Astrocyte of the hippocampus (primary cell): ENCODE measurements at places on chromosomes 13 and 19.

GRCh38 chr19:31257426-31258130 lies 91.7 kb downstream of the TSHZ3 start:
- no peak for DNase-seq

- DNase-seq: no peak
Measured at GRCh38 chr19:49679771-49680413, 2.8 kb downstream of the PRMT1 start.

DNA sequence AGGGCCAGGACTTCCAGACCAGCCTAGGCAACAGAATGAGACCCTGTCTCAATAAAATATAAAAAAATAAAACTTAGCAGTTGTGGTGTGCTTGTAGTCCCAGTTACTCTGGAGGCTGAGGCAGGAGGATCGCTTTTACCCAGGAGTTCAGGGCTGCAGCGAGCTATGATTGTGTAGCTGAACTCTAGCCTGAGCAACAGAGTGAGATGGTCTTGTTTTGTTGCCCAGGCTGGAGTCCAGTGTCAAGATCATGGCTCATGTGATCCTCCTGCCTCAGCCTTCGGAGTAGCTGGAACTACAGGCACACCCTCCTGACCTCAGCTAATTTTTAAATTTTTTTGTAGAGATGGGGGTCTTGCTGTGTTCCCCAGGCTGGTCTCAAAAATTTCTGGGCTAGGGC lies 4.3 kb upstream of the JUNB start:
- DNase-seq: no peak

GRCh38 chr13:77026255-77026860 lies 601 bp downstream of the FBXL3 start:
- DNase-seq: peak; percentile 73

- no peak for DNase-seq
Measured at GRCh38 chr13:51668580-51669195, 84.4 kb downstream of the WDFY2 start.

DNA sequence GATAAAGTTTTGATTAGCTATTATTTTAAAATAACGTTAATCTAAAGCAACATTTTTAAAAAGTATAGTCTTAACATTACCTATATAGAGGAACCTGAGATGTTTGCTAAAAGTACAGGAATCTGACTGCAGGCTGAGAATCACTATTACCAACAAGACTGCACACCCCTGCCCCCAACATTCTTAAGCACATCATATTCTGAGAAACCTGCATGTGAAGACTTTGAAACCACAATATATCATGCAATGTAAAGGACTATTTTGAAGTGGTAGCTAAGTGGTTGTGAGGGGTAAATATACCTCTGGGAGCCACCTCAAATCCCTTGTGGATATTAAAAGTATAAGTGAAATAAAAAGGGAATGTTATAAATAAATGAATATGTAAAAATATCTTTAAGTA lies 119.0 kb upstream of the KLF12 start:
- DNase-seq: no peak

- DNase-seq: peak; percentile 84
Measured at GRCh38 chr19:46296722-46297461, at the start of gene HIF3A. Gene HIF3A (plus strand): TSS chr19:46297042. CDS start chr19:46297077, 35 bp downstream.

GRCh38 chr19:49515767-49516166 lies 3.3 kb downstream of the FCGRT start:
- no peak for DNase-seq

DNA sequence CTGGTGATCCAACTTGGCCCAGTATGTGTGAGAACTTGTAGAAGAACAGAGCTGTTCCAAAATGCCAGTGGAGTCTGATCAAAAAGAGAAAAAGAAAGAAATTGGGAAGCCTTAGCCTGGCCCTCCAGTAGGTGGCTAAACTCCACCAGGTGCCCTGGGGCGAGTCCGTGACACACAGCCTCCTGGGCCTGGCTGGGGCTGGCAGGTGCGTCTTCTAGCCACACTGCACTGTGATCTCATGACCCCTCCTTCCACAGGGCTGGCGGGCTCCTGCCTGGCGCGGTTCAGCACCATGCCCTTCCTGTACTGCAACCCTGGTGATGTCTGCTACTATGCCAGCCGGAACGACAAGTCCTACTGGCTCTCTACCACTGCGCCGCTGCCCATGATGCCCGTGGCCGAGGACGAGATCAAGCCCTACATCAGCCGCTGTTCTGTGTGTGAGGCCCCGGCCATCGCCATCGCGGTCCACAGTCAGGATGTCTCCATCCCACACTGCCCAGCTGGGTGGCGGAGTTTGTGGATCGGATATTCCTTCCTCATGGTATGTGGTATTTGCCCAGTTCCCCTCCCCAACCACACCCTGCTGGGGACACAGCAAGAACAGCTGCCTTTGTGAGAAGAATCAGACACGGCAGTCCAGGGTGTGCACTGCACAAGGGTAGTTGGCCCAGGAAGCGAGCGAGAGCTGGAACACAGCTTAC lies 53.7 kb downstream of the RAB20 start:
- no peak for DNase-seq

- peak; percentile 90 for DNase-seq
Measured at GRCh38 chr19:48970923-48971395, 5.8 kb downstream of the FTL start.

GRCh38 chr19:7916103-7916954 lies 1.7 kb downstream of the TGFBR3L start:
- no peak for DNase-seq

DNA sequence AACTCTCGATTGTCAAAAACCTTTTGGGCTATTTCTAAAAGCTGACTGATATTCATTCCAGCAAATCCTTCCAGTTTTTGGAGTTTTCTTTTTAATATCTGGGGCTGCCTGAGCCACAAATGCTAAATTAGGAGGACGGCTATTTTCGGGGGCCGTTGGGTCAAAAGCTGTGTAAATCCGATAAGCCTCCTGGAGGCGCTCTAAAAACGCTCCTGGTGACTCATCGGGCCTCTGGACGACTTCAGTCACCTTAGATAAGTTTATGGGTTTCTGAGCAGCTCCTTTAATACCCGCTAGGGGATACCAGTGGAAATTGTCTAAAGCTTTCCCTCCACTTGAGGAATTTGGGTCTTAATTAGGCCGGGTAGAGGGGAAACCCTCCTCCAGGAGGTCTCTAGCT lies 66.4 kb downstream of the ZNF730 start:
- no peak for DNase-seq

DNA sequence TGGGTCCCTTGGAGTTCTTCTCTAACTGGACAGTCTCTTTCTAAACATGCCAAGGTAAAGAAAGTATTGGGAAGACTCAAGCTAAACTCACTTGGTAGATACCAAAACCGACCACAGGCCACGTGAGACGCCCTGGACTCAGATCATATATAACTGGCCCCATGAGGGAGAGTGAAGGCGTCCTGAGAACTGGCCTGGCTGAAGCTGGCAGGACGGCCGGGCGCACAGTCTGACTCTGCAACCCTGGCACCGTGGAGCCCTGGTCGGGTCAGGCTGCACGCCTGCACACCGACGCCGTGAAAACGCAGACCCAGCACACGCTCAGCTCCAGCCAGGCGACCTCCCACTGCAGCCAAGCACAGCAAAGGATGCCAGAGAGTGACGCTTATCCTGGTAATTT lies 122.5 kb upstream of the SPACA7 start:
- DNase-seq: no peak

DNA sequence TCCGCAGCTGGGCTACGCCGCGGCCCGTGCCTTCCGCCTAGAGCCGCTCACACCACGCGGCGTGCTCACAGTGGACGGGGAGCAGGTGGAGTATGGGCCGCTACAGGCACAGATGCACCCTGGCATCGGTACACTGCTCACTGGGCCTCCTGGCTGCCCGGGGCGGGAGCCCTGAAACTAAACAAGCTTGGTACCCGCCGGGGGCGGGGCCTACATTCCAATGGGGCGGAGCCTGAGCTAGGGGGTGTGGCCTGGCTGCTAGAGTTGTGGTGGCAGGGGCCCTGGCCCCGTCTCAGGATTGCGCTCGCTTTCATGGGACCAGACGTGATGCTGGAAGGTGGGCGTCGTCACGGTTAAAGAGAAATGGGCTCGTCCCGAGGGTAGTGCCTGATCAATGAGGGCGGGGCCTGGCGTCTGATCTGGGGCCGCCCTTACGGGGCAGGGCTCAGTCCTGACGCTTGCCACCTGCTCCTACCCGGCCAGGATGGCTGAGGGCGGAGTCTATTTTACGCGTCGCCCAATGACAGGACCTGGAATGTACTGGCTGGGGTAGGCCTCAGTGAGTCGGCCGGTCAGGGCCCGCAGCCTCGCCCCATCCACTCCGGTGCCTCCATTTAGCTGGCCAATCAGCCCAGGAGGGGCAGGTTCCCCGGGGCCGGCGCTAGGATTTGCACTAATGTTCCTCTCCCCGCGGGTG lies 7.4 kb downstream of the DBP start:
- peak; percentile 71 for DNase-seq

DNA sequence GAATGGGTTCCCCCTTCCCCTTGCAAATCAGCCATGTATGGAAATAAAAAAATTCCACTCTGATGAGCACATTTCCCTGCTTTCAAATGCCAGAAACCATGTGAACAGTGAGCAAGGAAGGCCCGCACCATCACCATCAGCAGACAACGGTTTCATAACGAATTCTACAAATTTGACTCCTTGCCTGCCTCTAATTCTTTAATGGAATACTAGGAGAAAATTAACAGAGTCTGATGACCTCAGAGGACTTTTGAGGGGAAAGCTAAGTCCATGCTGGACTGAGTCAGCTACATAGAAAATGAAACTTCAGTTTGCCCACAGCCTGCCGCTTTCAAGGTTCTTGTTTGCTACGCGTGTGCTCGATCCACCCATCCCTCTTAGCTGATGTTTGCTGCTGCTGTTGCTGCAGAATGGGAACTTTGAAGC lies 46.7 kb upstream of the KL start:
- DNase-seq: peak; percentile 38

DNA sequence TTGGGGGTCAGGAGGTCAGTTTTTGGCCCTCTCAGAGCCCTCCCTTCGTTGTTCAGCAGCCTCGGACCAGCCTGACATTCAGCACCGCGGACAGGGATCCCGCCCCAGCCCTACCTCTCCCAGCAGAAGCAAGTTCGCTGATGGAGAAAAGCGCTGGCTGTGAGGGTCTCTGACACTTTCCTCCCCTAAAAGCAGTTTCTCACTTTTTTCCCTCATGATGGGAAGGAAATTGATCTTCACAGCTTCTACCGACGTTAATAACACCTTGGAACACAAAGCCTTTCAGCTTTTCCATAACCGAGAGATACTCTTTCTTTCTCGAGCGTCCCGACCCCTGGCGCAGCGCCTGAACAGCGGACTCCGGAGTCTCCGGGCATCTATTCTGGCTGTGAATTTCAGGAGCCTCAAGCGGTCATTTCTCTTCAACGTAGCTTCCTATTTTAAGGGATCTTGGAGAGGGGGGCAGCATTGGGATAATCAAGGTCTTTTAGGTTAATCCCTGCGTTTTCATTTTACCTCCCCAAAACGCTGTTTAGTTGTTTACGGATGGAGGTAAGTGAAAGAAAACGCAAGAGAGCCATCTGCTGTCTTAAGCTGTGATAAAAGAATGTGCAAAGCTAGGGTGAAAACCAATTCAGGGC lies 467.2 kb downstream of the ITGBL1 start:
- peak; percentile 83 for DNase-seq

GRCh38 chr19:10195199-10195519 lies 406 bp upstream of the DNMT1 start:
- DNase-seq: no peak

GRCh38 chr13:45456196-45456972 lies 8.4 kb upstream of the COG3 start:
- DNase-seq: peak; percentile 54

GRCh38 chr19:54694648-54695047 lies 29.6 kb upstream of the KIR3DL3 start:
- no peak for DNase-seq

DNA sequence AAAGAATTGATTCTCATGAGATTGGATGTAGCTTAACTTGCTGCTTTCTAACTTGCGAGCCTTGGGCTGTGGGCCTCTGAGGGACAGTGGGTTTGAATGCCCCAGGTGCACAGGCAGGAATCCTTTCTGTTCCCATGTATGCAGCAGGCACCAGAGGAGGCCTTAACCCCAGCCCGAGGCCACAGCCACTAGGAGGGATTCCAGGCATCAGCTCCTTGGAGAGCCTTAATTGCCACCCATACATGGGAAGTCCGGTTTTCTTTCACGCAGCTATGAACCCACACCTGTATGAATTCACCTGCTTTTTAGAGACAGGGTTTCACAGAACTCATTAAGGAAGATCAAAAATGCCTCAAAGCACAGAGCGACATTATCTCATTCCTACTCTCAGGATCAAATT lies 117.9 kb downstream of the CRYL1 start:
- DNase-seq: no peak

GRCh38 chr19:14168259-14168972 lies 32.0 kb upstream of the ASF1B start:
- DNase-seq: no peak

DNA sequence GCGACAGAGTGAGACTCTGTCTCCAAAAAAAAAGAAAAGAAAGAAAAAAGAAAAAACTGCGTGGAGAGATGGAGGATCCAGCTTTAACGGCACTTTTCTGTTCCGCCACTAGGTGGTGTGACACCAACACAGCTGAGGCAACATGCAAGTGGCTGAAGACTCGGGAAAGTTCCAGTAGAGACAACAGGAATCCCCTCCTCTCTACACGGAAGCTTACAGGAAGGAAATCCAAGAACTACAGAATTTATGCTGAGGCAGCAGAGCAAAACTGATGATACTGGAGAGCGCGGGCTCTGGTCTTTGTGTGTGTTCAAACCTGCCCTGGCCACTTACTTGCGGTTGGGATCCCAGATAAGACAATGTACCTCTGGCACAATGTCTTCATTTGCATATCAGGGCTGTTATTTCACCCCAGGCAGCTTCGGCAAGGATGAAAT lies 9.9 kb downstream of the RANBP3 start:
- DNase-seq: peak; percentile 83

DNA sequence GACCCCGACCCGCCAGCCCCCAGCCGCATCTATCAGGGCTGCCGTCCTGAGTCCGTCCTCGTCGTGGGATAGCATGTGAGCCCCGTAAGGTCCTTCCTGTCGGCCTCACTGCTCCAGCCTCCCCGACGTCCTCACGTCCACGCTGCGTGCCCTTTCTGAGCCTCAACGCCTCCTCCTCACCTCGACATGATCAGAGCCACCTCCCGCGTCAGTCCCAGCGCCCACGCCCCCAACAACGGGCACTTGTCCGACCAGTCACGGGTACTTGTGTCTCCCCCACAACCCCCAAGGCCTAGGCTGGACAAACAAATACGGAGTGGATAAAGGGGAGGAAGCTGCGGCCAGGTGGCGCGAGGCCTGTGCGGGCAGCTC lies 665 bp downstream of the ZNF497 start:
- no peak for DNase-seq

DNA sequence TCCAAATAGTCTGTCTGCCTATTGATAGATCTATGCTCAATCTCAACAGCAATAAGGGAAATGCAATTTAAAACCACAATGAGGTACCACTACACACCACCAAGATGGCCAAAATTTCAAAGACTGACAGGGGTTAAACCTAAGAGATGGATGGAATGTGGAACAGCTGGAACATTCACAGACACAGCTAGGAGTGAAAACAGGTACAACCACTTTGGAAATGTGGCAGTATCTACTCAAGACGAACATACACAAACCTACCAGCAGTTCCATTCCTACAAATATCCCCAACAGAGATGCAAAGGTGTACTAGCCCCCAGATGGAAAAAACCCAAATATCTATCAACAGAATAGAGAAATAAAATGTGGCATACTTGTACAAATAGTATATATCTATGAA lies 86.4 kb downstream of the TSC22D1 start:
- no peak for DNase-seq

- no peak for DNase-seq
Measured at GRCh38 chr19:35388277-35389054, 17.6 kb downstream of the GPR42 start.
